ENCODE measurements at places on chromosomes 4 and X. TPM values are rescaled to one million over a fixed set of nuclear protein-coding genes. Genes with fewer than 3 reads are reported as not detected.

DNA sequence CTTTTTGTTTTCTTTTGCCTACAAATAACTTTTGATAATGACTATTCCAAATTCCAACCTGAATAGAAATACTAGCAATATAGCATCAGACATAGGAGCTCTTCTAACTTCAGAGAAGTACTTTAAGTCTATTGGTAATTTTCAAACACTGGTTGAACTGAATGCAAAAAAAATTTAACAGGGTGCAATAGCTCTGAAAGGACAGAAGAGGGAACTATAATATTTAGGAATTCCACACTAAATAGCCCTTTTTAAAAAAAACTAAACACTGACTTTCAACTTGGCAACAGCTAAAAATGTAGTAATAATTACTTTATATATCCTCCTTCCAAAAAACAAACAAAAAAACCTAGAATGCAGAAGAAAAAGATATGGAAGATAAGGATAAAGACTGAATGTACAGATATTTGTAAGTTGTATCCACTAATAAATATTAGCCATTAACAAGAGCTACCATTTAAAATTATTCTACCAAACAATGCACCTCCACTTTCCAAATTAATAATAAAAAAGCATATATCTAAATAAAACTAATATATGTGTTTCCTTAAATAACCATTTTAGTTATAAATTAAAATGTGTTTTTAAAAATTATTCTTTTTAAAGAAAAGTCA is 81.4 kb downstream of the FBXW7 start:
- no peak for DNase-seq

DNA sequence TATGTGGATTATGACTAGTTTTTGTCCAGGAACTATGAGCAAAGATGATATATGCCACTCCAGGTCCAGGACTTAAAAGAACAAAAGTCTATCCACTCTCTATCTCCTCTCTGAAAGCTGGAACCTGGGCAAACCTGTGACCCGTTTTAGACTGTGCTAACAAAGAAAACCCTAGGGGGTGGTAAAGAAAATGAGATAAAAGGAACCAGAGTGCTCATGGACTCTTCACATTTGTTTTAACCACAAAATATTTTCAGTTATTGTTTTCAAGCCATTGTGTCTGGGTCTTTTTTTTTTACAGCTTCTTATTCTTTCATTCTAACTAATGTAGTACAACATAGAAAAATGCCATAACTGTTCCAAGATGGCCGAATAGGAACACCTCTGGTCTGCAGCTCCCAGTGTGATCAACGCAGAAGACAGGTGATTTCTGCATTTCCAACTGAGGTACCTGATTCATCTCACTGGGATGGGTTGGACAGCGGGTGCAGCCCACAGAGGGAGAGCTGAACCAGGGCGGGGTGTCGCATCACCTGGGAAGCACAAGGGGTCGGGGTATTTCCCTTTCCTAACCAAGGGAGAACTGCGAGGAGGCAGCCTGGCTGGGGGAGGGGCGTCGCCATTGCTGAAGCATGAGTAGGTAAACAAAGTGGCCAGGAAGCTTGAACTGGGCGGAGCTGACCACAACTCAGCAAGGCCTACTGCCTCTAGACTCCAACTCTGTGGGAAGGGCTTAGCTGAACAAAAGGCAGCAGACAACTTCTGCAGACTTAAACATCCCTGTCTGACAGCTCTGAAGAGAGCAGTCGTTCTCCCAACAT is 45.1 kb downstream of the CHM start:
- DNase-seq: peak; percentile 0

DNA sequence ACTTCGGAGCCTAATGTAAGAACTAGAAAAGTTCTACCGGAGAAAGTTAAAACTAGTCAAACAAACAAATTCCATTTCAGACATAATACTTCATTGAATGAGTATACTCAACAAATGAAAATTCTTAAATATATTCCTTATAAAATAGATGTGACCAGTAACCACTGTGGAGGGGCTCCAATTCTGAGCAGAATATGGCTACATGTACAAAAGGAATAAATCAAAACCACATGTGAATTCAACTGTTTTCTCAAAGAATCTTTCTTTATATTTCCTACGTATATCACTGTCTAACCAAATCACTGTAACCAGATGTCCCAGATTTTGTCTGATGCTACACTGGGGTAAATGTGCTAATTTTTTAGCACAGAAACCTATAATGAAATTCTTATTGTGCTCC is 49.0 kb downstream of the HTN1 start:
- no peak for DNase-seq

- no peak for DNase-seq
Observed at GRCh38 chrX:45571453-45571852, 370.8 kb upstream of the DIPK2B start.

GRCh38 chrX:154784149-154784995 is 20.9 kb downstream of the MPP1 start:
- no peak for DNase-seq

DNA sequence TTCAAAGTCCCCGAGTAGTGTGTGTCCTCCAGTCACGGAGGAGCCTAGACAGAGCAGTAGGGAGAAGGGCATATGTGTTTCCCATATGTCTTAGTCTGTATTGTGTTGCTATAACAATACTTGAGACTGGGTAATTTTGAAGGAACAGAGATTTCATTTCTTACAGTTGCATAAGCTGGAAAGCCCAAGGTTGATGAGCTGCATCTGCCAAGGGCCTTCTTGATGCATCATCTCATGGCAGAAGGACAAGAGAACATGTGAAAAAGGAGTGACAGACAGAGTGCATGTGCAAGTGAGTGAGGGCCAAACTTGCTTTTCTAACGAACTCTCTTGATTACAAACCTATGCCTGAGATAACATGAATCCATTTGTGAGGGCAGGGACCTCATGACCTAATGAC is 243.4 kb downstream of the ARHGAP10 start:
- no peak for DNase-seq

DNA sequence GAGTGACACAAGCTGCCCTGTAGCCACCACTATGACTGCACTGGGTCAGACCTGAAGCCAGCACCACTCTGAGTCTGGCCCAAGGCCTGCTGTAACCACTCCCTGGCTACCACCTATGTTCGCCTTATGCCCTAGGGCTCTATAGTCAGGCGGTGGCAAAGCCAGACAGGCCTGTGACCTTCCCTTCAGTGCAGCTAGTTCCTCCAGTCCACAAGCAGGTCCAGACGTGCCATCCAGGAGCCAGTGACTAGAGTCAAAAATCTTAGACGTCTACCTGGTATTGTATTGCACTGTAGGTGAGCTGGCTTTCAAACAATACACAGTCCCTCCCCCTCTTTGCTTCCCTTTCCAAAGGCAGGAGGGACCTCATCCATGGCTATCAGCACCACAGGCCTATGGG is 54.0 kb upstream of the RNF128 start:
- DNase-seq: no peak

GRCh38 chr4:162804351-162804924 is 362.3 kb downstream of the NAF1 start:
- no peak for DNase-seq

DNA sequence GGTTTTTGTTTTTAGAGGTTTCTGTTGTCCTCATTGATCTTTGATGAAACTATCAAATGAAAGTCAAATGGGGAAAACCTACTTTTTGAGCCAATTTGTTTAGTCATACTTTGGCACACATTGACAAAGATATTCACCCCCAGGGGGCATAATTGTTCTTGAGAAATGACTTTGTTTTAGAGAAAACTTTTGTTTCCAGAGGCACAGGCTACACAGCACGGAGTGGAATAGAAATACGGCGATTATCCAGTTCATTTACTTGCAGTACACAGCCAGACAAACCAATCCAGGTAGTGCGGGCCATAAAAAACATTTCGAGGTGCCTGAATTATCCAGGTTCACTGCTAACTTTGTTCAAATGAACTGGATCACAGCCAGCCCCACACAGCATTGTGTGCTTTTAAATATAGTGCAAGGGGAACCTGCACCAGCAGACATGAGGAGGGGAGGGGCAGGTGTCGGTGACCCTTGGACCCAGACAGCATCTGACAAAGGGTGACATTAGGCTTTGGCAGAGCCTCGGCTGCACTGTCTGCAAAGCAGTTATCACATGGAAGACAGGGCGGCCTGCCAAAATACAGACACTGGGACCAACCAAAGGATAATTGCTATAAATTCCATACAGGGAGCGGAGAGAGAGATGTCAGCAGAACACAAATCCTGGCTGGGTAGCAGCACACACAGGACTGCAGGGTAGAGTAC is 179.6 kb upstream of the NOCT start:
- no peak for DNase-seq

PGAM4 gene
- not detected for total RNA-seq

- DNase-seq: no peak
Observed at GRCh38 chr4:53994382-53995102, 69.9 kb downstream of the CHIC2 start.

DNA sequence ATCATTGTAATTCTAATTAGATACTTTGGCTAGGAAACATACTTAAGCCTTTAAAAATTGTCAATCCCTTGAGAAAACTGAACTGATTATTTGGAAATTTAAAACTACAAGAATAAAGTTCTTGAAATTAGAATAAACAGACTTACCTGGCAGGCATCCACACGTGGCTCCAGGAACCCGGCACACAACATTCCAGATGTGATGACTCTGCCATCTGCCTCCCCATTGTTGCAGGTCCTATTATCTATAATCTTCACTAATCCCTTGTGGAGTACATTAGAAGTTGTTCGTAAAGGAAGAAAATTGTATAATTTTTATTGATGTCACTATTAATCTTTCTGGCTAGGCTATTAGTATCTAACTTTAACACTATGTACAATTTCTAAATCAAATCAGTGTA is 16.2 kb upstream of the GNRHR start:
- no peak for DNase-seq

- no peak for DNase-seq
Observed at GRCh38 chr4:99722725-99723124, 65.1 kb upstream of the C4orf54 start.

GRCh38 chrX:9738151-9738550 is 27.5 kb downstream of the GPR143 start:
- DNase-seq: no peak

HMGN5 gene
- 3.9 TPM for total RNA-seq

DNA sequence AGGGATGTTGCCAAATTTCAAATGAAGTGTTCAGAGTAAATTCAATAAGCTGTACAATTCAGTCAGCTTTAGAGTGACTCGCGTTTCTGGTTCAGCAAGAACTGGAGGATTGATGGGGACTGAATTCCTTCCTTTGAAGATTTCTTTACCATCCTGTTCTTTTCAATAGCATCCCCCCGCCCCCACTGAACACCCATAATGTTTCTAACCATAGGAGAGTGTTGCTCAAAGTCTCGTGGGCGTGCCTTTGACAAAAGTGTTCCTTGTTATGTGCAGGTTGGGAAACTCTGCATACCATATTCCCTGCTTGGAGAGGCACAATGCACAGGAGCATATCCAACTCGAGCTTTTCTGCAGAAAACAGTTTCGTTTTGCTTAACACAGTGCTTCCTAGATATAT is 323.5 kb upstream of the CASK start:
- DNase-seq: no peak

DNA sequence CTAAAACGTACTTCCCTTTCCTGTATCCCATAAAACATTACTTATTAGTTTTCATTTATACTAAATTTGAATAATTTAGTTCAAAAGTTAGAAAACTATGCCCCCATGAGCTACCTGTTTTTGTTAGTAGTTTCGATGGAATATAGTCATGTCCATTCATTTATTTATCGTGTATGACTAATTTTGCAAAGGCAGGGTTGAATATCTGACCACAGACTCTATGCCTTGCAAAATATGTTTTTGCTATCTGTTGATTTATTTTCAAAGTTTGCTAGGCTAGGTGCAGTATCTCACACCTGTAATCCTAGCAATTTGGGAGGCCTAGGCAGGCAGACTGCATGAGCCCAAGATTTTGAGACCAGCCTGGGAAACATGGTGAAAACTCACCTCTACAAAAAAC is 78.4 kb downstream of the PDS5A start:
- DNase-seq: no peak

SHROOM3 gene
- total RNA-seq: 0.10 TPM

ARHGAP6 gene
- not detected for total RNA-seq

DNA sequence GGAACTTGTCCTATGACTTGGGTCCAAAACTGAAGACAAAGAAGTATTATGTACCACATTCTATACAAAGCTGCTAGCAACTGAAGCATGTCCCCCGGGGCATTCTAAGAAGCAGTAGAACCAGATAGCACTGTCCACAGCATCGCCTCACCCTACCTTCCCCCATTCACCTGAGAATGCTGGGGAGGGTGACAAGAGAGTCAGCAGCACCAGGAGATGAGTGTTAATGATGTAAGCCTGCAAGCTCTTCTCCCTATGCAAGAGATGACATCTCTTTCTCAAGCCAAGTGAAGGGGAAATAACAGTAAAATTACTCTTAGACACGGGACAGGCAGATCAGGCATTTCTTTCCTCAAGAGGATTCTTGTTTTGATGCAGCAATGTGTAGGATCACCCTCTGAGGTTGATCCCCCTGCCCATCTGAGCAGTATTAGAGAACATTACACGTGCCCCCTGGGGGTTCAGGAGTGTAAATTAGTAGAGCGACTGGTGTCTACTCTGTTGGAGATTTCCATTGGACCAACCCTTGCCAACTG is 13.9 kb upstream of the TLR1 start:
- DNase-seq: no peak

DNA sequence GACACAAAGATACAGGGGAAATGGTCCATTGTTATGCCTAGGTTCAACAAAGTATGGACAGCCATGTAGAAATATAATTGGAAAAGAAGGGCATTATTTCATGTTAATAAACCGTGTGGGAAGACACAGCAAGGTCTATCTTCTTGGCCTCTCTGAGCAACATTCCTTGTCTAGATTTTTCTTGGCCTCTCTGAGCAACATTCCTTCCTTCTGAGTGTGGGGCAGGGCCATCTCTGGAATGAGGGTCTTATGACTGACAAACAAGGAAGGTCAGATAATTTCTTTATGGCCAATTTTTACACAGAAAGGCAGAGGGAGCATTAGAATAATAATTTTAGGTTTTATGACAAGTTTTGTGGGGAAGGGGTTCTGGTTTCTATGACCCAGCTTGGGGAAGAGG is 24.3 kb upstream of the MAOA start:
- no peak for DNase-seq
